Hematopoietic multipotent progenitor cell (in vitro differentiated cells): ENCODE measurements at places on chromosomes 5 and 9. TPM values are rescaled to one million over a fixed set of nuclear protein-coding genes. Genes with fewer than 3 reads are reported as not detected.

The CDH6 gene
- under 0.01 TPM for total RNA-seq

- DNase-seq: no peak
Observed at GRCh38 chr5:113161806-113162205, 185.2 kb downstream of the DCP2 start.

DNA sequence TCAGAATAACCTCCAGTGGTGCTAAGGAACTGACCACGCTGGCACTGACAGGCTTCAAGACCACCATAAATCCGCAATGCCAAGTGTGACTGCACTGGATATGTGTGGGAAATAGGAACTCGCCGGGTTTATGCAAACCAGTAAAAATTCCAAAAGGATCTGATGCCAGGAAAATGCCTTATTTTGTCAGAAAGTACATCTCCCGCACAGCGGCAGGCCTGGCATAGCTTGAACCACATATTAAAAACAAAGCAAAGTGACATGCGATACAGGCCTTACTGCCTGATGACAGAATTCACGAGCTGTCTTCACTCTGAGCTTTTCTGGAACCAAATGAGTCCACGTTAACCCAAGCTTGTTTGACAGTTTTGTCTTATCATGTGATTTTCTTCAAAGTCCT is 139.6 kb downstream of the GLIS3 start:
- DNase-seq: no peak

The TLR4 gene
- total RNA-seq: 2.2 TPM

GRCh38 chr9:125651576-125652232 is 55.3 kb downstream of the MAPKAP1 start:
- DNase-seq: no peak

GRCh38 chr9:99451112-99451606 is 229.1 kb downstream of the SEC61B start:
- no peak for DNase-seq

DNA sequence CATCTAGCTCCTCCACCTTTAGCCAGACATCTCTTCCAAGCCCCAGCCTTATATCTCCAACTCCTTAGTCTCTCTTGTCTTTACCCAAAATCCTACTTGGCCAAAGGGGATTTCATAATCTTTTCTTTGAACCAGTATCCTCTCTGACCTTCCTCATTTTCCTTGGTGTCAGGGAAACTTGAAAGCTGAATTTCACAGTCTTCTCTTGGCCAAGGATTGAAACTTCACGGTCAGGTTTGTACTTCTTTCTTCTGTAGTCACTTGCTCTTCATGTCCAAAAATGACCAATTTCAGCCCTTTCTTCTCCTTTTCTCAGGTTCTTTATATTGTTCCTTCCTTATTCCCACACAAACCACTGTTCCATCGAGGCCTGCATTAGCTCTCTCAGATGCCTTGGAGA is 473.7 kb upstream of the KLF4 start:
- no peak for DNase-seq

GRCh38 chr9:135016037-135016640 is 71.3 kb upstream of the OLFM1 start:
- no peak for DNase-seq

DNA sequence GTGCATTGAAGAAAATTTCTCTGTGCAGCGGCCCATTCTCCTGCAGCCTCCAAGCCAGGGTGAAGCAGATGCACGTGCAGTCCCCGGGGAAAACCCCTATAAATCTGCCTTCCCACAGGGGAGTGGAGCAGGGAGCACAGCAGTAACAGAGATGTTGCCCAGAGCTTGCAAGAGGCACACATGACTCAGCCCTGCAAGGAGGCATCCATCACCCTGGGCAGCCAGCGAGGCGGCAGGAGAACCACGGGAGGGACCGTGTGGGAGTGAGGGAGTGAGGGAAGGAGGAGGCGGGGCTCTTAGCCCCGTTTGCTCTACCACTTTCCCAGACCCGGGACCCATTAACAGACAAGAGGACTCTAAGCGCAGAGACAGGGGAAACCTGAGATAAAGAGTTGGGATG is 96.2 kb upstream of the ARAP3 start:
- no peak for DNase-seq

The CDC25C gene
- total RNA-seq: 0.81 TPM

DNA sequence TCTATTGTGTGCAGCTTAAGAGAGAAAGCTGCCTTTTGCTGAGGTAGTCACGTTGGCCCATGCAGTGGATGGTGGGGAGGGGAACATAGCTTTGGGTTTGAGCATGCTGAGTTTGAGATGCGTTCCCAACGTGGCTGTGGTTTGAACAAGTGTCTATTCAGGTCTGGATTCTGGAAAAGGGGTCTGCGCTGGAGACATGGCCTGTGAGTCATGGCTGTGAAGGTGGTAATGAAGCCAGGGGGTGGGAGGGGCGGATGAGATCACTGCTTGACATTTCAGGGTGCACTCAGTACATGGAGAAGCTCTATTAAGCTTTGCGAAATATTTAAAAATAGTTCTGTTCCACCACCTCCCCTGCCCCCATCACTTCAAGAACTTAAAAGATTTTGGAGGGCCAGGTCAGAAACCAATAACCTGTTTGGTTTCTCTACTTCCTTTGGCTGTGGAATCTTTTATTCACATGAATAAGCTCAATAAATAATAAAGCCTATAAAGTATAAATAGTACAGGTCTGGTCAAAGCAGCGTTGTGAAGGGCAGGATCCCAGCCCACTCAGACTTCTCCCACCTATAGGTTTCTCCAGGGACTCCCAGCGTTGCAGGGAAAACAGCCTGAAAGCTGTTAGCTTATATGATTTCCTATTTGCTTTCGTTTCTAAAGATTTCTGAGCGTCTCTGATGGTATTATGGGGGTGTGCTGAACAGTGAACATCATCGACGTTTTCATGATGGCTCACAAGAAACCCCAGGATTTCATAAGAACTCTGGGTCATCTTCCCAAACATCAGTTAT is 189.9 kb downstream of the NSG2 start:
- no peak for DNase-seq

GRCh38 chr9:127095411-127095810 is 27.0 kb downstream of the ANGPTL2 start:
- no peak for DNase-seq

- no peak for DNase-seq
Observed at GRCh38 chr5:44321144-44321725, 68.0 kb downstream of the FGF10 start.

DNA sequence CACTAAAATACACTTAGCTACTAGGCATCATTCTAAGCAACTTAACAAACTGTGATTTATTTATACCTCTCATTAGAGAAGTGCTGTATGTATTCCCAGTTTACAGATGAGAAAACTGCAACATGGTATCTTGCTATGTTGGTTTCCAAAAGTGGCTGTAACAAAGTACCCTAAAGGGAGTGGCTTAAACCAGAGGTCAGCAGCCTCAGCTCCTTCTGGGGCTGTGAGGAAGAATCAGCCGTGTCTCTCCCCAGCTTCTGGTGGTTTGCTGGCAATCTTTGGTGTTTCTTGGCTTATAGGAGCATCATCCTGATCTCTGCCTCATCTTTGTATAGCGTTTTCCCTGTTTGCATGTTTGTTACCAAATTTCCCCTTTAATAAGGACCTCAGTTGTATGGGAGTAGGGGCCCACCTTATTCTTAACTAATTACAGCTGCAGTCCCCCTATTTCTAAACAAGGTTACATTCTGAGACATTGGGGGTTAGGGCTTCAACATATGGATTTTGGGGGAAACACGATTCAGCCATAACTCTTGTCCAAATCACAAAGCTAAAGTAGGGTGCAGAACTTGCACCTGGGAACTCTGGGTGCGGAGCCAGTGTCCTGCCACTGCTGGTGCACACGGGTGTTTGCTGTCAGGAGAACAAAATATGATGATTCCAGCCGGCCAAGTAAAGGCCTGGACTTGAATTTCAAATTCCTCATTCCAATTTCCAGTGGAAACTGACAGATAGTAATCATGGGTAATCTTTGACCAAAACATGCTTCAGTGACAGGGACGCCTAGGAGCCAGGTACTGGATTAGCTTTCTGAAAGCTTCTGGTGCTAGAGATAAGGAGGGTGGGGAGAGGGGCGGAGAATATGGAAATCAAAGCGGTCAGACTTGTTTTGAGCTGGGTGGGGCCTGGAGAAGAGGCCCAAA is 43.3 kb downstream of the RAI14 start:
- DNase-seq: no peak

- no peak for DNase-seq
Observed at GRCh38 chr5:152514827-152515397, 109.8 kb upstream of the NMUR2 start.

The BTNL9 gene
- total RNA-seq: under 0.01 TPM

The GRM6 gene
- total RNA-seq: not detected
